ENCODE measurements at places on chromosomes 3 and 15. TPM values are rescaled to one million over a fixed set of nuclear protein-coding genes. Genes with fewer than 3 reads are reported as not detected.

P3H2 gene
- polyA plus RNA-seq: 1.9 TPM

GAP43 gene
- not detected for polyA plus RNA-seq

IMPG2 gene
- polyA plus RNA-seq: not detected

KNSTRN gene
- 3.4 TPM for polyA plus RNA-seq

GPR176 gene
- polyA plus RNA-seq: 1.5 TPM

EOMES gene
- polyA plus RNA-seq: 0.39 TPM

DNA sequence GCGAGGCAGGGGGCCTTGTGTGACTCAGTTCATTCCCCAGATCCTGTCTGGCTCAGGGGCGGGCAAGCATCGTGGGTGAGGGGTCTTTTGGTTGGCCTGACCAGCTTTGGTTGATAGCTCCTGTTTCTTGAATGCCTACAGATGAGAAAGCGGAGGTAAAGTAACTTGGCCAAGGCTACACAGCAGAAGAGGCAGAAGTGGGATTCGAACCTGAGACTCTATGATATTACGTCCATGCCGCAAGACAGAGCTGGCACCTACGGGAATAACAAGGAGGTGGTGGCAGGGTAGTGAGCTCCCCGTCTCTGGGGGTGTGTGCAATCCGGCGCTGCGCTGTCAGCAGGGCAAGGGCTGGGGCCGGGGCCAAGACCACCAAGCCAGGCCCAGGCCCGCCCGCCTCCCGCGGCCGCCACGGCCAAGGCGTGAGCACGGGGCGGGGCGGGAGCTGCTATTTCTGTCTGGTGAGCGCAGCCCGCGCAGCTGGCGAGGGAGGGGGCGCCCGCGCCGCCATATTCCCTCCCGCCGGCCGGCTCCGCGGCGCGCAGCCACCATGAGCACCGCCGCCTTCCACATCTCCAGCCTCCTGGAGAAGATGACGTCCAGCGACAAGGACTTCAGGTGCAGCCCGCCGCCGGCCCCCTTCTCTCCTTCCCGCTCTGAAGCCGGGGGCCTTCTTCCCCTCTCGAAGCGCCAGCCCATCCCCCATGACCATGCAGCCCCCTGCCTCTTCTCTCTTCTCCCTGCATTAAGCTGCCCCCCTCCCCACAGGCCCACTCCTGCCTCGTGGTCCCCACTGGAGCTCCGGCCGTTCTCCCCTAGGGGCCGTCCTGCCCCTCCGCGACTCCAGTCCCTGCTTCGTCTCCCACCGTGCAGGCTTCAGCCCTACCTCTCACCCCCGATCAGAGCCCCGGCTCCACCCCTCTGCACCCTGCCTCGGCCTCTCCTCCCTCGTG, at the start of gene CAND2:
Gene CAND2, plus strand, starts transcription at position 510 of the 953 bp plus-strand sequence. Its CDS starts 41 bp downstream, at position 551.
- H3K27ac ChIP-seq: no peak within 1 kb of the TSS
- H3K27me3 ChIP-seq: no peaks in the 10 kb centered on the region
- H3K4me1 ChIP-seq: peaks cover 24% of the 10 kb centered on the region

DNA sequence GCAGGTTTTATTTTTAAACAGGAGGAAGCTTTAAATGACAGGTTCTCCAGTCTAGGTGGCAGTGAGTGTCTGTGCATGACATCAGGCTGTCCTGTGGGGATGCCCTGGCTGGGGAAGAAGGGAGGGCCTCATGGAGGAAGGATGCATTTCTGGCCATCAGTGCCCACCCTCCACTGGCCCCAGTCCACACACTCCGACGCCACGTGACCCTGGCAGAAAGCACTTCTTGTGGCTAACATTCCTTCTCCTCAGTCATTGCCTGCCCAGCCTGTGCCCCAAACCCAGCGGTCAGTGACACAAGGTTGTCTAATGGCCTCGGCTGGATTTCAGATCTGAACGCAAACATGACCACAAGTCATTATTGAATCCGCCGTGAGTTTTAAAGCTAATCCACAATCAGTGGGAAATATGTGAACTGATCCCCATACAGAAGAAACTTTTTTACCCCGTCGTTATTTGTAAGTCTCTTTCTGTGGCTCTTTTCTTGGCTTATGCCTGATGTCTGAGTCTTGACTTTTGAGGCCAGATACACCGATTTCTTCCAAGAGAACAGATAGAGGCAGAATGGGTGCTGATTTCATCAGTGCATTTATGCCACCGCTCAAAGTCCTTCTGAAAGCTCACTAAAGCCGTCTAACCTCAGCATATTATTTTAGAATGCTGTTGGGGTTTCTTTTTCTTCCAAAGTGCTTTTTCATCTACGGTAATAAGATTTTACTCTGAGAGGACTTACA, 17.3 kb upstream of the LRRK1 start:
- no peaks in the 10 kb centered on the region for H3K4me1 ChIP-seq
- H3K36me3 ChIP-seq: no peaks in the 10 kb centered on the region
- no peak for DNase-seq
- no peak overlapping the region for H3K4me3 ChIP-seq

GRCh38 chr15:25674913-25675312, 188.2 kb downstream of the ATP10A start:
- H3K27ac ChIP-seq: no peak overlapping the region
- no peaks in the 10 kb centered on the region for H3K4me1 ChIP-seq
- H3K4me3 ChIP-seq: no peak overlapping the region
- DNase-seq: no peak

DNA sequence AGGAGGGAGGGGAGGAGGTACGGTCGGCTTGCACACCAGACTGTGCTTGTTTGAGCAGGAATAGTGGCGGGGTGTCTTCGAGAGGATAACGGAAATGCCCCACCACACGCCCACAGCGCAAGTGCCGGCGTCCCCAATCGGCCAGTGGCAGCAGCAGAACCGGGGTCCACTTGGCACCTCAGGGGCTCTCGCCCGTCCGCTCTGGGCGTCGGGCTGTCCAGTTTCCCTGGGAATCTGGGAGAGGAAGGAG, 53.7 kb downstream of the CCDC54 start:
- no peaks in the 10 kb centered on the region for H3K36me3 ChIP-seq
- H3K27me3 ChIP-seq: no peaks in the 10 kb centered on the region
- DNase-seq: peak; percentile 55
- peak overlapping the region; percentile 84 for H3K4me3 ChIP-seq
- peaks cover 11% of the 10 kb centered on the region for H3K4me1 ChIP-seq
- peak overlapping the region; percentile 81 for H3K27ac ChIP-seq

DNA sequence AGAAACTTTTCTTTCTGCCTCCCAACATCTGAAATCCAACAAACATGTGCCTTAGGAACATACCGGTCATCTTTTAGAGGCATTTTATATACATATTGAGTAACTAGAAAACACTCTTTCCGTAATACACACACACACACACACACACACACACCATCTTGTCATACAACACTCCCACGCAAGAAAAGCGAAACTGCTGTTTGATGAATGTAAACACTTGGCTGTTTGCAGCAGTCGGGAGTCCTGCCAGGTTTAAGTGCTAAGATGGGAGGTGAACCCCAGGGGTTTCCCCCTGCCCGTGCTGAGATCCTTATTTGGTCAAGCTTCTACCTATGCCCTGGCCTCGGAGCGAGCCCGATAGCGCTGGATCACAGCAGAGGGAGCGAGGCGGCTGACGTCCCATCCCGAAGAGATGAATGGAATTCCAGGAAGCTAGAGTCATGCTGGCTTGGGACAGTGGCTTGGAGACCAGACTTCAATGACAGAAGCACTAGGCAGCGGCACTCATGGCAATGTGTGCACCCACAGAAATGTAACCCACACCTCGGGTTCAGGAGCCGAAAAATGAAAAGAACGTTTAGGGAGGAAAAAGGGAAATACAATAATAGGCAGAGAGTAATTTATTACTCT, 1.3 kb upstream of the THBS1 start:
- peak overlapping the region; percentile 59 for H3K27ac ChIP-seq
- no peaks in the 10 kb centered on the region for H3K27me3 ChIP-seq
- no peak for DNase-seq
- peaks cover 43% of the 10 kb centered on the region for H3K4me1 ChIP-seq
- H3K4me3 ChIP-seq: peak overlapping the region; percentile 38
- no peaks in the 10 kb centered on the region for H3K36me3 ChIP-seq

DNA sequence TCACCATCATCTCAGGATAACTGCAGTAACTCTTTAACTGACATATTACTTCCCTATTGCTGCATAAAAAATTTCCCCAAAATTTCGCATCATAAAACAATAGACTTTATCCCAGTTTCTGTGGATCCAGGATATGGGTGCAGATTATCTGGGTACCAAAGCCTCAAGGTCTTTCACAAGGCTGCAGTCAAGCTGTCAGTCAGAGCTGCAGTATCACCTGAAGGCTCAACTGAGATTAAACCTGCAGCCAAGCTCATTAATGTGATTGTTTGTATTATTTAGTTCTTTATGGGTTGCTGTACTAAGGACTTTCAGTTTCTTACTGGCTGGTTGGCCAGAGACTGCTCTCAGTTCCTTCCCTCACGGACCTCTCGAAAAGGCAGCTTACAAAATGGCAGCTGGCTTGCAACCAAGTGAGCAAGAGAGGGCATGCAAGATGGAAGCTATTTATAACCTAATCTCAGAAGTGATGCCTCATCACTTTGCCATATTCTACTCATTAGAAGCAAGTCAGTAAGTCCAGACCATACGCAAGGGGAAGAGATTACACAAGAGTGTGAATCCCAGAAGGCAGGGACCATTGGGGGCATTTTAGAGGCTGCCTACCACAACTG, 54.9 kb downstream of the DCUN1D1 start:
- no peaks in the 10 kb centered on the region for H3K27me3 ChIP-seq
- peaks cover 2% of the 10 kb centered on the region for H3K4me1 ChIP-seq
- H3K27ac ChIP-seq: no peak overlapping the region
- no peaks in the 10 kb centered on the region for H3K36me3 ChIP-seq

- H3K36me3 ChIP-seq: no peaks in the 10 kb centered on the region
- no peaks in the 10 kb centered on the region for H3K4me1 ChIP-seq
- no peaks in the 10 kb centered on the region for H3K27me3 ChIP-seq
- H3K4me3 ChIP-seq: no peak overlapping the region
- no peak for DNase-seq
Observed at GRCh38 chr3:125165189-125165947, 47.2 kb downstream of the SLC12A8 start.

- H3K4me3 ChIP-seq: peak overlapping the region; percentile 93
- peak overlapping the region; percentile 46 for H3K27ac ChIP-seq
- H3K36me3 ChIP-seq: no peaks in the 10 kb centered on the region
Observed at GRCh38 chr3:113532698-113533533, 561 bp downstream of the SIDT1 start.

DNA sequence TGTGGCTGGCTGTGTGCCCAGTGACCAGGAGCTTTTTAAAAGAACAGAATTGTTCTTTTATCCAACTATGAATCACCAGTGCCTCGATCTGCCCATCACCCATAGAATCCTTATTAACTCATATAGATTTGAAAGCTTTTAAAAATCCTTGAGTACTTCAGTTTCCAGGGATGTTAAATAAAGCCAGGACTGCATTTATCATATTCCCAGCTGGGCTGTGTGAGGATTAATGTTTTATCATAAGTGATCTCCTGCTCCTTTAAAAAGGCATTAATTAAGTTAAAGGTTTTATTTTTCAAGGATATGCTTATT, 234.0 kb downstream of the MYRIP start:
- H3K27me3 ChIP-seq: no peaks in the 10 kb centered on the region
- no peaks in the 10 kb centered on the region for H3K4me1 ChIP-seq
- no peak overlapping the region for H3K27ac ChIP-seq
- H3K36me3 ChIP-seq: peaks cover 6% of the 10 kb centered on the region
- H3K4me3 ChIP-seq: no peak overlapping the region
- no peak for DNase-seq

DNA sequence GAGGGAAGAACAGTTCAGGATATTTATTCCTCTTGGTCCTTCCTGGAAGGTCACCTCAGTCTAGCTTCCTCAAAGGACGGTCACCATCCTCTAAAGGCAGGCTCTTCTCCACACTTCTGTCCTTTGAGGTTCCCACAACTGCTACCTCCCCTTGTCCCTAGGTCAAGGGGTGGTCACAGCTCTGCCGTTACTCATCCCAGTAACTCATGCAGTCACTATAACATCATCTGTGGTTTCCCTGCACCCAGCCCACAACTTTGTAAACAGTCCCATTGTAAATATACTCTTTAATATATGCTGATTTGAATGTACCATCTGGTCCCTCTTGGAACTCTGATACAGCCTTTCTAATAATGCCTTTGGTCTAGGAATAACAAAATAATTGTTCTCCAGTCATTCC, 887.4 kb downstream of the FHIT start:
- no peak overlapping the region for H3K4me3 ChIP-seq
- no peaks in the 10 kb centered on the region for H3K4me1 ChIP-seq
- no peak for DNase-seq
- no peak overlapping the region for H3K27ac ChIP-seq
- no peaks in the 10 kb centered on the region for H3K27me3 ChIP-seq

GRCh38 chr3:134364061-134364935, 9.9 kb downstream of the AMOTL2 start:
- peak; percentile 55 for DNase-seq
- H3K27me3 ChIP-seq: no peaks in the 10 kb centered on the region

GRCh38 chr15:75843678-75844581, 683 bp downstream of the UBE2Q2 start:
- H3K4me1 ChIP-seq: peaks cover 12% of the 10 kb centered on the region
- no peaks in the 10 kb centered on the region for H3K36me3 ChIP-seq
- no peaks in the 10 kb centered on the region for H3K27me3 ChIP-seq
- H3K27ac ChIP-seq: peak overlapping the region; percentile 63
- DNase-seq: peak; percentile 69

DNA sequence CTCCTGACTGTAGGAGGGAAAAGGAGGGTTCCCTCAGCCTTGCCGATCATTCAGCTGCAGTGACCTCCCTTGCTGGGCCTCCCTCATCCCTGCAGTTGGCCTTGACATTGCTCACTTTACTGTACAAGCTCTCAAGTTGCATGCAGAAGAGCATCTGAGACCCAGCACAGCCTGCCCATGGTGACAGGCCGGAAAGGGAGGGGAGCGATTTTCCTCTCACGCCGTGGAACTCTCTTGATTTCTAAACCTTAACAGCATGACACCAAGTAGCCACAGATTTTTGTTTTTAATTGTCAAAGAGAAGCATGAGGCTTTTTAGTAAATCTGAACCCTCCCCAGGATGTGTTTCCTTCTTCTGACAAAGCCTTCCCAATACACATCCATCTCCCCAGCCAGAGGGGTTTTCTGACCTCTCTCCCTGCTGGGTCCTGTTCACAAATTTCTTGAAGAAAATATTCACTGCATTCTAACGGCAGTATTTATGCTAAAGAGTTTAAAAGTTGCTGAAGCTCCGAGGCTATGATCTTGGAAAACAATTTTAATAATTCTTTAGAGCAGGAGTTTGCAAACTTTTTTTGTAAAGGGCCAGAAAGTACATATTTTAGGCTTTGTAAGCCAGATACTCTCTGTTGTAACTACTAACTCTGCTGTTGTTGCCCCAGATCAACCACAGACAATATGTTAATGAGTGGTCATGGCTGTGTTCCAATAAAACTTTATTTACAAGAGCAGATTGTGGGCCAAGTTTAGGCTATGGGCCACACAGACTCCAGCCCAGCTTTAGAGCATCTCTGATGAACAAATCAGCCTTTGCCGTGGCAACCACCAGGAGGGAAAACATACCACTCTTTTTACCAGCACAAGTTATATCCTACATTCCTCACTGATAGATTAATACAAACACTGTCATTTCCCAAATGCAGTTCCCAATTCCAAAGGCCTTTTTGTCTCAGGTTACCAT, 34.8 kb downstream of the LMCD1 start:
- no peaks in the 10 kb centered on the region for H3K36me3 ChIP-seq
- H3K4me1 ChIP-seq: peaks cover 3% of the 10 kb centered on the region
- no peaks in the 10 kb centered on the region for H3K27me3 ChIP-seq

All from liver (tissue), 10 donors.